ENCODE measurements at places on chromosomes 5 and 9. TPM values are rescaled to one million over a fixed set of nuclear protein-coding genes. Genes with fewer than 3 reads are reported as not detected.

DNA sequence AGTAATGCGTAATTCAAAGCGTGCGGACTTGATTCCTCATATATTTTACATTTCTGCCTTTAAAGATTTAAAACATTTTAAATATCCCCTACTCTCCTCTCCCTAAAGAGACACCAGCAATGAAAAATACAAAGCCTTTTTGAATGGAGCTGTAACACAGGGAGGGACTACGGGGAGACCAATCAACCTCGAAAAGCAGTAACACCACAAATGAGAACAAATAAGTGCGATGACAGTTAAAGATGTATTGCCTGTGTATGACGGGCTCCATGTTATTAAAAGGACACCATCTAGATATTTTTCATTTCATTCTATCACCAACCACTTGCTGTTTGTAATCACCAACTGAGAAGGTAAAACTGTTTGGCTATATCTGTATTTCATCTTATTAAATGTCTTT is 230.3 kb upstream of the TBCA start:
- no peak overlapping the region for H3K4me3 ChIP-seq
- H3K4me1 ChIP-seq, result no peaks in the 10 kb centered on the region
- no peaks in the 10 kb centered on the region for H3K36me3 ChIP-seq
- no peak for DNase-seq
- no peak overlapping the region for H3K27ac ChIP-seq

DNA sequence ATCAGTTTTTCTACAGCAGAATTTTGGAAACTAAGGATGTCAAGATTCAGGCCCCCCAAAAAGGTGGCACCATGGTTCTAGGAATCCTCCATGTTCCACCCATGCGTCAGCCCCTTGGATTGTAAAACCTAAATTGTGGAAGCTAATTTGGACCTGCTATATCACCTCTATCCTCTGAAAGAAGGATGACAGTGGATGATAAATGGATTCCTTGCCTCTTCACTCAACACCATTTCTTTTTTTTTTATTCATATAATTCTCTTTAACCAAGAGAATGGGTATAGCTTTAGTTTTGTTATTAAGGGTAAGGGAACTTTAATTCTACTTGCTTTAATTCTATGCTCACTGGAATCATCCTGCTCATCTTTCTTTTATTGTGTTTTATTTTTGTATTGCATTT is 71.8 kb downstream of the GNAQ start:
- no peaks in the 10 kb centered on the region for H3K27me3 ChIP-seq
- DNase-seq, result no peak
- no peaks in the 10 kb centered on the region for H3K36me3 ChIP-seq
- H3K4me3 ChIP-seq, result no peak overlapping the region

- H3K27me3 ChIP-seq, result no peaks in the 10 kb centered on the region
- no peak for DNase-seq
- H3K4me1 ChIP-seq, result no peaks in the 10 kb centered on the region
- no peak overlapping the region for H3K27ac ChIP-seq
Measured at GRCh38 chr9:17062497-17062896, 72.3 kb upstream of the CNTLN start.

DNA sequence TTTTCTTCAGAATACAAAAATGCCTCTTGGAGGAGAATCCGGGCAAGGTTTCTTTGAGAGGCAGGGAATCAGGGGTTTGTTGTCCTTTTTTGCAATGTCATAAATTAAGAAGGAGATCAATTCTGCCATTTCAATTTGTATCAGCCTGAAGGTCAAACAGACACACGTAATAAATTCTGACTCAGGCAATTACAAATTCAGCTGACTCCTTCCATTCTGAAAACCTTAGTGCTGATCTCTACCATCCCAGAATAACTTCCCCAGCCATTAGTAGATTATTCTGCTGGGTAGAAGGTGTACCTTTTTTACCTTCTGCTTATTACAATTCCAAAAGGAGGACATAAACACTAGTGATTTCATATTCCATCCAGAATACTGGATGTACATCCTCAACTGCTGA is 516.6 kb downstream of the AGTPBP1 start:
- no peak overlapping the region for H3K27ac ChIP-seq
- H3K4me3 ChIP-seq, result no peak overlapping the region
- no peak for DNase-seq
- no peaks in the 10 kb centered on the region for H3K4me1 ChIP-seq
- no peaks in the 10 kb centered on the region for H3K27me3 ChIP-seq

Gene MED27
- 35.9 TPM for total RNA-seq

Gene SH3GL2
- not detected for total RNA-seq

GRCh38 chr5:74538206-74538661 is 102.3 kb downstream of the ENC1 start:
- no peaks in the 10 kb centered on the region for H3K4me1 ChIP-seq
- H3K27me3 ChIP-seq, result no peaks in the 10 kb centered on the region
- no peak overlapping the region for H3K4me3 ChIP-seq
- no peak for DNase-seq
- no peaks in the 10 kb centered on the region for H3K36me3 ChIP-seq

- no peaks in the 10 kb centered on the region for H3K27me3 ChIP-seq
- no peaks in the 10 kb centered on the region for H3K36me3 ChIP-seq
- H3K4me3 ChIP-seq, result no peak overlapping the region
- H3K4me1 ChIP-seq, result no peaks in the 10 kb centered on the region
Measured at GRCh38 chr5:62093976-62094375, 212.0 kb upstream of the KIF2A start.

Gene WDR38
- total RNA-seq, result not detected

DNA sequence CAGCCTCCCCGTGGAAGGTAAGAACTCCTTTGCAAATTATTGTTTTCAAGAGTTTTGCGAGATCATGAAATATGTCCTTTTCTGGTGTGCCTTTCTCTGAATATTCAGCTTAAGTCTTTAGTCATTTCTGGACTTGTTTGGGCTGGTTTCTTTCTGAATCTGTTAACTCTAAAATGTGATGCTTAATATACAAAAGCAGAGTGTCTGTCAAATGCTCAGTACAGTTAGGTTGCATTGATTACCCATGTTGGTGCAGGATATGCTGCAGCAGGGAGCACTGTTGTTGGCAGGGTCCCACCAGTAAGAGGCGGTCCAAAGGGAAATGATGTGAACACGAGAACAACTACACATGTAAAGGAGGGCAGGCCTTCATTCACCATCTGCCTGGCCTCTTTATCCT is 47.7 kb downstream of the SPTAN1 start:
- H3K27me3 ChIP-seq, result no peaks in the 10 kb centered on the region
- no peaks in the 10 kb centered on the region for H3K4me1 ChIP-seq

Gene IRGM
- total RNA-seq, result 1.1 TPM

DNA sequence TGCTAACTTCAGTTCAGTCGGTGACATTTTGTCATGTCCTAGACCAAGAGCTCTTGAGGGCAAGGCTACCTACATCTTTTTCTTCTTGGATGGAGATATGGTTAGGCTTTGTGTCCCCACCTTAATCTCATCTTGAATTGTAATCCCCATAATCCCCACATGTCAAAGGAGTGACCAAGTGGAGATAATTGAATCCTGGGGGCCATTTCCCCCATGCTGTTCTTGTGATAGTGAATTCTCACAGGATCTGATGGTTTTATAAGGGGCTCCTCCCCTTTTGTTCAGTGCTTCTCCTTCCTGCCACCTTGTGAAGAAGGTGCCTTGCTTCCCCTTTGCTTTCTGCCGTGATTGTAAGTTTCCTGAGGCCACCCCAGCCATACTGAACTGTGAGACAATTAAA is 2.1 kb upstream of the CFAP90 start:
- H3K36me3 ChIP-seq, result no peaks in the 10 kb centered on the region
- DNase-seq, result no peak
- H3K27me3 ChIP-seq, result peaks cover 8% of the 10 kb centered on the region
- peaks cover 8% of the 10 kb centered on the region for H3K4me1 ChIP-seq
- no peak overlapping the region for H3K4me3 ChIP-seq

DNA sequence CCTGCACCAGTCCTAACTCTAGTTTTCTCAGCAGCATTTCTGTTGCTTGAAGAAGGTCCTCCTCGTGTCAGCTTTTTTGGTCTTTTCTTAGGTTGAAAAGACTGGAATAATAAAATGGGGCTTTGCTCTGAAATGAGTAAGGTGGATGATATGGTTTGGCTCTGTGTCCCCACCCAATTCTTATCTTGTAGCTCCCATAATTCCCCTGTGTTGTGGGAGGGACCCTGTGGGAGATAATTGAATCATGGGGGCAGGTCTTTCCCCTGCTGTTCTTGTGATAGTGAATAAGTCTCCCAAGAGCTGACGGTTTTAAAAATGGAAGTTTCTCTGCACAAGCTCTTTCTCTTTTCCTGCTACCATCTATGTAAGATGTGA is 53.6 kb downstream of the LIX1 start:
- H3K27ac ChIP-seq, result no peak overlapping the region
- H3K36me3 ChIP-seq, result no peaks in the 10 kb centered on the region
- no peaks in the 10 kb centered on the region for H3K4me1 ChIP-seq
- no peaks in the 10 kb centered on the region for H3K27me3 ChIP-seq
- H3K4me3 ChIP-seq, result no peak overlapping the region
- no peak for DNase-seq

DNA sequence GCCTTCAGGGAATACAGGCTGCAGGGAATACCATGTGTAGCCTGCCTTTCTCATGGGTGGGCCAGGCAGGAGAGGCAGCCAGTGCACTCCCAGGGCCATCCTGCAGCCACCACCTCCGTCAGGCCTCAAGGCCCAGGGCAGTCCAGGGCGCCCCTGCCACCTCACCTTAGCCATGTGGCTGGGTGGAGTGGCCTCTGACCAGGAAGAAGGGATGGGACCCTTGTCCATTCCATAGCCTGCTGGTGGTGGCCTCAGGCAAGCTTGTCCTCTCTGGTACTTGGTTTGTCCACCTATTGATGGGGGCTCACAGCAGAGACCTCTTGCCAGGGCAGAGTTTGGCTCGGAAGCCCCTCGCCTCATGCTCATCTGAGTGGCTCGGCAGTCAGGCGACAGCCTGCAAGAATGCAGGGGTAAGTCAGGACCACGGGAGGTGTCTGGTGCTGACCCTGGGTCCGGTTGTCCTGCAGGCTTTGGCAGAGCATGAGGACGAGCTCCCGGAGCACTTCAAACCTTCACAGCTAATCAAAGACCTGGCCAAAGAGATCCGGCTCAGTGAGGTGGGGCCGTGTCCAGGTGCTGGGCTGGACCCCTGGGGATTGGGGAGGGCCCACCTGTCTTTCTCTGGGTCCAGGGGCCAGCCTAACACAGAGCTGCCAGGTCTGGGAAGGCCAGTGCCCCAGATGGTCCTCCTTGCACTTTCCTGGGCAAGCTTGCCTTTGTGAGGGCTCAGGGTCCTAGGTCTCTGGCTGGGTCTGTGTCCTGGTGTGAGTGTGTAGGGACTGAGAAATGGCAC is 82.9 kb downstream of the PHF2 start:
- no peak for DNase-seq
- no peak overlapping the region for H3K27ac ChIP-seq
- H3K36me3 ChIP-seq, result peaks cover 7% of the 10 kb centered on the region
- no peak overlapping the region for H3K4me3 ChIP-seq
- H3K4me1 ChIP-seq, result no peaks in the 10 kb centered on the region

- H3K36me3 ChIP-seq, result no peaks in the 10 kb centered on the region
- no peaks in the 10 kb centered on the region for H3K4me1 ChIP-seq
- no peak overlapping the region for H3K4me3 ChIP-seq
- H3K27ac ChIP-seq, result no peak overlapping the region
- DNase-seq, result no peak
- no peaks in the 10 kb centered on the region for H3K27me3 ChIP-seq
Measured at GRCh38 chr9:99019510-99020331, 76.0 kb downstream of the COL15A1 start.

DNA sequence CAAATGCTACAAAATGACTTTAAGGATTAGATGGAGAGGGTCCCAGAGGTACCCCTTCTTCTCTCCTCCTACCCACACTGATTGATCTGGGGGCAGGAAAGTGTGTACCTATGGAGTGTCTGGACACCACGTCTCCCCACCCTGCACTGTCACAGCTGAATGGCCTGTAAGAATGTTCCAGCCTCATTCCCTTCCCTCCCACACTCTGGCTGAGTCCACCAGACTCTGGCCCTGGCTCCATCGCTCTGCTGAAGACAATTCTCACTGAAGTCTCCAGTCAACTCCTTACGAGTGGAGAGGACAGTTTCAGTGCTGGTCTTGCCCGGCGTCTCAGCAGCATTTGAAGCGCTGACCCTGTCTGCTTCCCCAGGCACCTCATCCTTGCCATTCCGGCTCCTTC is 105.8 kb downstream of the TTLL11 start:
- no peaks in the 10 kb centered on the region for H3K36me3 ChIP-seq
- no peak for DNase-seq
- H3K4me1 ChIP-seq, result no peaks in the 10 kb centered on the region
- H3K27me3 ChIP-seq, result no peaks in the 10 kb centered on the region
- no peak overlapping the region for H3K4me3 ChIP-seq

DNA sequence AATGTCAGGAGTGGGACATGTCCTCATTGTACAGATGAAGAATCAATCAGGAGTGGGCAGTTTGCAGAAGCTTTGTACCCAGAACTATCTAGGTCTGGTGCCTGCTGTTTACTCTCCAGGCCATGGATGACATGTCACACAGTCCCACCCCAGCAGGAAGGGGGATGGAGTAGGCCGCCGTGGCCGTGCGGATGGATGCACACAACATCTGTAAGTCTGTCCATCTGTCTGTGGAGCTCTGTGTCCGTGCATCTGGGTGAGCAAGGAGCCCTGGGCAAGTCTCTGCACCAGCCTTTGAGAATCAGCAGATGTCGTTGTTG is 311.5 kb upstream of the IRX4 start:
- no peaks in the 10 kb centered on the region for H3K4me1 ChIP-seq
- no peaks in the 10 kb centered on the region for H3K36me3 ChIP-seq
- H3K27ac ChIP-seq, result no peak overlapping the region
- no peaks in the 10 kb centered on the region for H3K27me3 ChIP-seq
- DNase-seq, result no peak

DNA sequence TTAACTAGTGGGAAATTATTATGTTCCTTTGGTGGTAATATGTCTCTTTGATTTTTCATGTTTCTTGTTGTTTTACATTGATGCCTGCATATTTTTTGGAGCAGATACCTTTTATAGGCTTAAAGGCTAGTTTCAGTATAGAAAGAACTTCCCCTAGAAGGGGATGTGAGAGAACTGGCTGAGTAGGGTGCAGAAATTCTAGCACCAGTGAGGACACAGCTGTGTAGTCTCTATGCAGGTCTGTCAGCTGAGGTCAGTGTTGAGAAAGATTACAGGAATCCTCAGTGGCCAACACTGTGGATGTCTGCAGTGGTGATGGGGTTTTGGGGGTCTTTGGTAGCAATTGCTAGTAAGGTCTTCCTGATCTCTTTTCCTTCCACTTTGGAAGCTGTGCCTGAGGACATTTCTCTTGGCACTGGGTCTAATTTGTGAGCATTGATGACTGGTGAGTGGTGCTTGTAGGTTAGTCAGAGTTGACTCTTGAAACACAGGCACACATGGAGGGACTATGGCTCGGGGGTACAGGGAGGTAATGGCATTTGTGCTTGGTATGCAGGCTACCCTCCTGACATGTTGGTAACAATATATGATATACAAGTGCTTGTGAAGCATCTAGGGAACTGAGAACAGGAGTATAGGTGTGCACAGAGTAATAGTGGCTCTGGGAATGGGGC is 221.4 kb downstream of the SPATA31D1 start:
- H3K4me1 ChIP-seq, result no peaks in the 10 kb centered on the region
- H3K36me3 ChIP-seq, result no peaks in the 10 kb centered on the region
- no peak overlapping the region for H3K4me3 ChIP-seq
- no peak for DNase-seq
- H3K27ac ChIP-seq, result no peak overlapping the region

GRCh38 chr5:84450617-84451414 is 66.1 kb upstream of the EDIL3 start:
- DNase-seq, result no peak
- no peaks in the 10 kb centered on the region for H3K36me3 ChIP-seq
- no peak overlapping the region for H3K4me3 ChIP-seq
- no peaks in the 10 kb centered on the region for H3K27me3 ChIP-seq
- no peak overlapping the region for H3K27ac ChIP-seq

GRCh38 chr5:56625541-56625940 is 189.8 kb upstream of the MAP3K1 start:
- H3K27ac ChIP-seq, result no peak overlapping the region
- H3K4me1 ChIP-seq, result no peaks in the 10 kb centered on the region
- H3K4me3 ChIP-seq, result no peak overlapping the region
- H3K27me3 ChIP-seq, result no peaks in the 10 kb centered on the region
- DNase-seq, result no peak
- H3K36me3 ChIP-seq, result no peaks in the 10 kb centered on the region
